ENCODE measurements at places on chromosomes 6 and 20.
A peak's percentile ranks its signal among the peaks of the same experiment; 100 is the strongest.

DNA sequence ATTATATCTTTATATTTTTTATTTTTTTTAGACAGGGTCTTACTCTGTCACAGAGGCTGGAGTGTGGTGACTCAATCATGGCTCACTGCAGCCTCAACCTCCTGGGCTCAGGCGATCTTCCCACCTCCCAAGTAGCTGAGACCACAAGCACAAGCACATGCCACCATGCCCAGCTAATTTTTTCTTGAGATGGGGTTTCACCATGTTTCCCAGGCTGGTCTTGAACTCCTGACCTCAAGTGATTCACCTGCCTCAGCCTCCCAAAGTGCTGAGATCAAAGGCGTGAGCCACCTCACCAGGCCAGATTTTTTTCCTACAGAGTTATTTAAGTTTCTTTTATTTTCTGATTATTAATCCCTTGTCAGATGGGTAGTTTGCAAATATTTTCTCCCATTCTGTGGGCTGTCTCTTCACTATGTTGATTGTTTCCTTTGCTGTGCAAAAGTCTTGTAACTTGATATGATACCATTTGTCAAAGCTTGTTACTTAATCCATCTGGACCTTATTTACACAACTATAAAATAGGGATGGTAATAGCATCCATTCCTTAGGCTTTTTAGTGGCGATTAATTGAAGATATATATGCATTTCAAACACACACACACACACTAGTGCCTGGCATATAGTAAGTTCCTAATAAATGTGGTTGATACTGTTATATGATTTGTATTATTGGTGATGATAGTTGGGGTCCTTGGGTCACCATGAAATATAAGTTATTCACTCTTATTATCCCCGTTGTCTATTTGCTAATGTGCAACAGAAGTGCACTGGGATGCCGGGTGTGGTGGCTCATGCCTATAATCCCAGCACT lies 187.1 kb downstream of the BCAS1 start:
- H3K27ac ChIP-seq: no peak overlapping the region
- DNase-seq: no peak
- peaks cover 5% of the 10 kb centered on the region for H3K4me1 ChIP-seq
- H3K4me3 ChIP-seq: no peak overlapping the region
- no peaks in the 10 kb centered on the region for H3K27me3 ChIP-seq

- no peaks in the 10 kb centered on the region for H3K27me3 ChIP-seq
- DNase-seq: no peak
- H3K4me3 ChIP-seq: no peak overlapping the region
Observed at GRCh38 chr6:105691971-105692370, 289.1 kb upstream of the PREP start.

DNA sequence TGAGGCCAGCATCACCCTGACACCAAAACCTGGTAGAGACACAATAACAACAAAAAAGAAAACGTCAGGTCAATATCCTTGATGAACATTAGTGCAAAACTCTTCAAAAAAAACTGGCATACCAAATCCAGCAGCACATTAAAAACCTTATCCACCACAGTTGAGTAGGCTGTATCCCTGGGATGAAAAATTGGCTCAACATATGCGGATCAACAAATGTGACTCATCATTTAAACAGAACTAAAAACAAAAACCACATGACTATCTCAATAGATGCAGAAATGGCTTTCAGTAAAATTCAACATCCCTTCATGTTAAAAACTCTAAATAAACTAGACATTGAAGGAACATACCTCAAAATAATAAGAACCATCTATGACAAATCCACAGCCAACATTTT lies 59.6 kb upstream of the PHIP start:
- no peaks in the 10 kb centered on the region for H3K27me3 ChIP-seq
- H3K27ac ChIP-seq: no peak overlapping the region
- no peak for DNase-seq

GRCh38 chr6:109457562-109457996 lies 2.0 kb upstream of the MICAL1 start:
- no peak for DNase-seq
- H3K4me1 ChIP-seq: peaks cover 18% of the 10 kb centered on the region
- H3K36me3 ChIP-seq: no peaks in the 10 kb centered on the region
- no peaks in the 10 kb centered on the region for H3K27me3 ChIP-seq

- no peak overlapping the region for H3K4me3 ChIP-seq
- no peaks in the 10 kb centered on the region for H3K27me3 ChIP-seq
- DNase-seq: no peak
- H3K27ac ChIP-seq: no peak overlapping the region
Observed at GRCh38 chr6:81743649-81744048, 8.8 kb downstream of the TENT5A start.

GRCh38 chr6:114040871-114041270 lies 69.9 kb upstream of the HDAC2 start:
- H3K27ac ChIP-seq: no peak overlapping the region
- no peak for DNase-seq
- H3K36me3 ChIP-seq: no peaks in the 10 kb centered on the region
- H3K4me1 ChIP-seq: no peaks in the 10 kb centered on the region

GRCh38 chr6:54411767-54412166 lies 103.5 kb downstream of the TINAG start:
- no peak overlapping the region for H3K4me3 ChIP-seq
- no peaks in the 10 kb centered on the region for H3K27me3 ChIP-seq
- H3K4me1 ChIP-seq: no peaks in the 10 kb centered on the region
- H3K36me3 ChIP-seq: no peaks in the 10 kb centered on the region
- no peak overlapping the region for H3K27ac ChIP-seq

- peak; percentile 74 for DNase-seq
- no peak overlapping the region for H3K4me3 ChIP-seq
- H3K4me1 ChIP-seq: no peaks in the 10 kb centered on the region
- H3K36me3 ChIP-seq: no peaks in the 10 kb centered on the region
- no peaks in the 10 kb centered on the region for H3K27me3 ChIP-seq
Observed at GRCh38 chr6:149176971-149177667, 140.4 kb upstream of the TAB2 start.

DNA sequence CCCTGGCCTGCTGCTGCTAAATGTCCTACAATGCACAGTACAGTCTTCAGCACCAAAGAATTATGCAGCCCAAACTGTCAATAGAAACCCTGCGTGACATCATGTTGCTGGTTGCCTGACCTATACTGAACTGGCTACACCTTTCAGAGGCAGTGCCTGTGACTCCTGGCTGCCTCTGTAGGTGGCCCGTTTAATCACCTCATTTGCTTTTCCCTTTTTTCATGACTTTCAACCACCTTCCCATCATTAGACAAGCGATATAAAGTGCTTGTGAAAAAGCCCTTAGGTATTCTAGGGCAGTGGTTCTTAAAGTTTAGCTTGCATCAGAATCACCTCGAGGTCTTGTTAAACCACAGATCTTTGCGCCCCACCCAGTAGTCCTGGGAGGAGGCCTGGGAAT lies 33.0 kb upstream of the RIPOR2 start:
- H3K36me3 ChIP-seq: no peaks in the 10 kb centered on the region
- no peak overlapping the region for H3K4me3 ChIP-seq
- no peaks in the 10 kb centered on the region for H3K27me3 ChIP-seq
- no peak overlapping the region for H3K27ac ChIP-seq
- no peak for DNase-seq
- no peaks in the 10 kb centered on the region for H3K4me1 ChIP-seq

Measured in body of pancreas (tissue), 4 donors.